ENCODE measurements at places on chromosomes 7 and 10.

DNA sequence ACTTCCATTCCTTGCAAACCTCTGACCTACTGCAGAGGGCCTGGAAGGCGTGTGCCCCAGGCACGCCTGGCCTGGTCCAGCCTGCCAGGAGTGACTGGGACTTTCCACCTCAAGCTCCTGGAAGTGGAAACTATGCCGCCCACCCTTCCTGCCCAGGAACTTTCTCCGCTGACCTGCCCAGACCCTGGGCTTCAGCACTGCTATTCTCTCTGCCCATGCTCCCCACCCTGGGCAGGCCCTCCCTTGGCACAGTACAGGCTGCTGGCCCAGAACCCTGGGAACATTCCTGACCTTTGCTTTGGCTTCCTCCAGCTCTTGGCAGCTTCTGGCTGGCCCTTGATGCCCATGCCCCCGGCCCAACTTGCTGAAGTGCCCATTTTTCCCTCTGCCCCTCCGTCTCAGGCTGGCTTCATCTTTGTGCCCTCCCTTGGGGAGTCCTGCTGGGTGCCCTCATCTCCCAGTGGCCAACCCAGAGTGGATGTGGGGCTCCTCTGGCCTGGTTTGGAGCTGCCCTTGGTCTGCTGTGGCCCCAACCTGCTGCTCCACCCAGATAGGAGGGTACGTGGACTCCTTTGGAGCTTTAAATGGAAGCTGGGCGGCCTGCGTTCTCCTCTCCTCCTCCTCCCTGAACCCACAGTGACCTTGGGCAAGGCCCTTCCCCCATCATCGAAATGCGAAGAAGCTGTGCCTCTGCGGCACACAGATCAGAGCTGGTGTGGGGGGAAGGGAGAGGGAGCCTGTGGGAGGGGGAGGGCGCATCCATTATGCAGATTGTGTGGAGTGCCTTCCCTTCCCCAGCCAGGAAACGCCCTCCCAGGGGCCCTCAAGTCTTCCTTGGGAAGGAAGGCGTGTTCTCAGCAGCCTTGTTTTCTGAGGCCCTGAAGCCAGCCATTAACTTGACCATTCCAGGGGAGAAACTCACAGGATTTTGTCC is 3.4 kb downstream of the MMRN2 start:
- no peak for DNase-seq

- no peak for DNase-seq
These were observed 81.0 kb upstream of the PRSS58 start for GRCh38 chr7:142338633-142339501.

- DNase-seq: no peak
These were observed 3.2 kb downstream of the ZNF800 start for GRCh38 chr7:127389321-127389720.

- DNase-seq: no peak
These were observed 22.3 kb downstream of the DLG5 start for GRCh38 chr10:77904100-77904840.
